Activated naive CD4-positive, alpha-beta T cell treated with anti-CD3 and anti-CD28 coated beads, Interleukin-2, amount 50 U/mL, for 16 hours (primary cell): ENCODE measurements at places on chromosomes 5 and 9.

GRCh38 chr5:34657988-34658387, 1.9 kb downstream of the RAI14 start:
- no peak for DNase-seq

GRCh38 chr5:159911349-159911748, 4.9 kb upstream of the ADRA1B start:
- no peak for DNase-seq

GRCh38 chr9:34612788-34613390, 992 bp upstream of the RPP25L start:
- DNase-seq: peak; percentile 66

DNA sequence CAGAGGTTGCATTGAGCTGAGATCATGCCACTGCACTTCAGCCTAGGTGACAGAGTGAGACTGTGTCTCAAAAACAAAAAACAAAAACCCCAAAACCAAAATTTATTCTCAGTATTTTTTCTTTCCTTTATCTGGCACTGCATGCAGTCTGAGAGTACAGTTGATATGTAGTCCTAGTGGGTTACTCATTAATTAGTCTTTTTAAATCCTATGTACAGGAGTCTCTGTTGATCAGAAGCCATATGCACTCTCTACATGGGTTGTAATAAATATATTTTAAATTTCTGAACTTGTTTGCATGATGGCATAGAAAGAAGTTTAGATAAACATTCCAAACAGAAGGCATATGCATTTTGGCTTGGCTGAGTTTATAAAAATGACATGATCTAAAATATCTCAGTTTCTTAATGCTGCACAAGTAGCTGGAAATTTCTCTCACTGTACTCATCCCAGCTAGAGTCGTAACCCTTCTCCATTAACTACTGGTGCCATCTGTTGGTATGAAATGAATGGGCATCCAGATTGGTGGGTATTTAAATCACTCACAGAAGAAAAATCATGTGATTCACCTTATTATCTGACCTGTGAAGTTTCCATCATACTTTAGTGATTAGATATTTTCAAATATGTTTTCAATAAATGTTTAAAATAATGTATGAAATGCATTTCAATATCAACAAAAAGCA, 284.8 kb downstream of the CTNND2 start:
- DNase-seq: no peak

DNA sequence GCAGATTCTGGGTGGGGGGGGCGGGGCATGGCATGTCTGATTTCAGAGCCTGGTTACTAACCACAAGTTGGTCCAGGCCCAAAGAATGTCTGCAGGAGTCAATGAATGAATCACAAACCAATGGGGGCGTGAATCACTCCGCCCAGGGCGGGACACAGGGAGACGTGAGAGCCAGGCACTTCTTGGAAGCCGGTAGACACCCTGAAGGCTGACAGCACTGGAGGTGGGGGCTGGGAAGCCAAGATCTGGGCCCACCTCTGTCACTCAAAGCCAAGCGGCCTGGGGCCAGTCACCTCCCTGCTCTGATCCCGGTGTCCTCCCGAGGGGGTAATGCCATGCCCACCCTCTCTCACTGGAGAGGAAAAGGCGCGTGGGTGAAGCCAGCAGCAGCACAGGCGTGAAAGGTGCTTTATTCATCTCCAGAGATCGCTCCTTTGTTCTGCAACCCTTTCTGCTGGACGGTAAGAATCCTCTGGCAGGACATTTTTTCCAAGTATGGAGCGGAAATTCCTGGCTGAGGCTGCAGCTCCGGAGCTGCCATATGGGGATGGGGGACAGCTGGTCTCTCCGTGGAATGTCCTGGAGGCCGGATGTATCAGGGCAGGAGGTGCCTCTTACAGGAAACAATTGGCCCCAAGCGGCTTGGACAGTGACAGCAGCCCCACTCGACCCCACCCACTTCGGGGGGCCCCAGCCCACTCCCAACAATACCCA, 85.0 kb downstream of the STK10 start:
- DNase-seq: no peak

- no peak for DNase-seq
These were observed 1020.4 kb upstream of the WWC1 start for GRCh38 chr5:167271081-167271480.

GRCh38 chr9:114378016-114378415, 9.8 kb downstream of the AKNA start:
- no peak for DNase-seq

GRCh38 chr9:17063535-17064135, 71.2 kb upstream of the CNTLN start:
- no peak for DNase-seq

DNA sequence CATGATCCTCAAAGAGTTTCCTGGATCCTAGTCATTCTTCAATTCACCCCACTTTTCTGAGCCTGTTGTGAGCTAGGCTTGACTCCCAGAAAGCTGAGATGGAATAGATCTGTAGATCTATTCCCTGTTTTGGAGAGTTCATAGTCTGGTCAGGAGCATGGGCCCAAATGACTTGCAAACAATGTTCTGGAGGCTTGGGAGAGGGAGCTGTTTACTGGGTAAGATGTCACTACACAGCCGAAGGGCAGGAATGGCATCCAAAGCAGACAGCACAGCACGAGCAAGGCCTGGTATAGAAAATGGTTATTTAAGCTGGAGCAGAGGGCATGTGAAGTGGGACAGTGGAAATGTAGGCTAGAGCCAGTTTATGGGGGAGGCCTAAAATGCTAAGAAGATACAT, 152.5 kb upstream of the ALDH1B1 start:
- no peak for DNase-seq

DNA sequence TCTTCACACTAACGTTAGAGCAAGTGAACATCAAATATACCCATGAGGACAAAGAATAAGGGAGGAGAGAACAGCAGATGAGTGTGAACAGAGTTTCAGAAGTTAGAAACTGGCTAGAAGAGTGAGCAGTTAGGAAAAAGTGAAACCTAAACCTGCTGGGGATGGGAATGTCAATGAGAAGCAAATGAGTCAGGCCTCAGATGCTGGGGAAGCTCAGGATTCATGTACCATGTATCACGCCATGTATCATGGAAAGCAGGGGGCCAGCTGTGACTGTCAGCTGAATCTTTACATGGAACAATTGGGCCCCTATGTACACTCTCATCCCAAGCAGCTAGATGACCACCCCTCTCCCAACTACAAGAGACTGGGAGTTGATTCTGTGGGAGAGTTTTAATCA, 16.2 kb downstream of the GDF9 start:
- DNase-seq: no peak

GRCh38 chr9:99114049-99114440, 9.1 kb downstream of the TGFBR1 start:
- DNase-seq: no peak

- no peak for DNase-seq
These were observed 19.9 kb downstream of the ABITRAM start for GRCh38 chr9:108953983-108954574.

DNA sequence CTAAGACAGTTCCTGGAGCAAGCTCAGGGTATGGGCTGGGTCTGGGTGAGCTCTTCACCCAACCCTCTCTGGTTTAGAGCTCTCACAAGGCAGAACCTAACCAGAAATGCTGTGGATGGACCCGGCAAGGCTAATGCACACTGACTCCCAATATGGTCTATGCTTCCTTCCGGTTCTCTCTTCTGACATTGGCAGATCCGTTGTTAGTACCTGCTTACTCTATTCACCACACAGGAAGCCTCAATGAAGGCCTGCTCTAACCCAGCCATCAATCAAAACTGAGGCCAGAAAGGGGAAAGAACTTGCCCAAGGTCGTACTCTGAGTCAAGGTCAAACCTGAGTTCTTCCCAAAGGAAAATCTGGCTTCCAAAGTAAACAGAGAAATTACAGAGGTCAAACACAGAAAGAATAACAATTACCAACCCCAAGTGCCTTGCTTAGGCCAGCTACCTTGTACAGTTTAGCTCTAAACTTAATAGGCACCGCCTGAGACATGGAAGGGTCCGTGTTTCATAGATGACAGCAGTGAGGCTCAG, 46.0 kb upstream of the AKNA start:
- DNase-seq: no peak

- no peak for DNase-seq
These were observed 500.7 kb downstream of the CETN3 start for GRCh38 chr5:89908876-89909275.

DNA sequence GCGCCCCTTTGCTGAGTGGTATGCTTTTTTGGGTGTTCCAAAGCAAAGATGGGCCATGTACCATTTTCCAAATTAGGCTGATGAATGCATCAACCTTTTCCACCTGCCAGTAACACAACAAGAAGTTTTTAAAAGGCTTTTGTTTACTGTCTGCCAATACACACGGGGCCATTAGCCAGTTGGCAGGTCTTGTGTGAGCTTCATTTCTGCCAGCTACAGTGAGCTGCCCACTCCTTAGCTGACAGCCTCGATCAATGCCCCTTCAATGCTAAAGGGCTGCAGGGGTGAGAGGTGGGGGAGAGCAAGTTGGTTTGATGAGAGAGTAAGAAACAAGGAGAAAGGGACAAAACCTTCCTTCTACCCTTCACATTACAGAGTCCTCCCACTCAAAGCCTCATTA, 128.7 kb downstream of the C5orf15 start:
- DNase-seq: no peak

DNA sequence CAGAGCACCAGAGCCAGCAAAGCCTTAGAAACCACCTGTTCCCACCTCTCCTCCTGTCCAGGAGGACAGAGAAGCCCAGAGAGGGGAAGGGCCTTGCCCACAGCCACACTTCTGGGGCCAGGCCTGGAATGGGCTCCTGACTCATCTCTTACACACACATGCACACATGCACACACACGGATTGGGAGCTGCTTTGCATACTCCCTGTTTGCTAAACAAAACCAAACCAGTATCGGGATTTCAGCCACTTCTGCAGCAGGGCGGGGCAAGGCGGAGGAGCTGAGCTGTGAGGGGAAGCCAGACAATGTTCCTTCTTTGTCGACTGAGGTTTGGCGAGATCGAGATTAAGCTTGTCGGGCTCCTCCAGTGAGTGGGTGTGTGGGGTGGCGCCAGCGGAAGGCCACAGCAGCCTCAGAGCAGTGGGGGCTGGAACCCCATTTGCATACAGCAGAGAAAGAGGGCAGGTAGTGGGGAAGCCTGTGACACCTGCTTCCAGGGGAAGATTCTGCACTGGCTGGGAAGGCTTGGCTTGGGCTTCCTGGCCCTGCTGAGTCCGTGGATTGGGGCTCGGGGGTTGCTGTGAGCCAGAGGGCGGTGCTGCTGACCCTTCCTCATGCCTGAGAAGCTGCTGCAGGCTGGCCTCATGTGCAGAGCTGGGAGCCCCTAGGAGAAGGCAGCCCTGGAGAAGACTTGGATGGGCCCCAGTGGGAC, 16.1 kb downstream of the GFI1B start:
- DNase-seq: no peak

DNA sequence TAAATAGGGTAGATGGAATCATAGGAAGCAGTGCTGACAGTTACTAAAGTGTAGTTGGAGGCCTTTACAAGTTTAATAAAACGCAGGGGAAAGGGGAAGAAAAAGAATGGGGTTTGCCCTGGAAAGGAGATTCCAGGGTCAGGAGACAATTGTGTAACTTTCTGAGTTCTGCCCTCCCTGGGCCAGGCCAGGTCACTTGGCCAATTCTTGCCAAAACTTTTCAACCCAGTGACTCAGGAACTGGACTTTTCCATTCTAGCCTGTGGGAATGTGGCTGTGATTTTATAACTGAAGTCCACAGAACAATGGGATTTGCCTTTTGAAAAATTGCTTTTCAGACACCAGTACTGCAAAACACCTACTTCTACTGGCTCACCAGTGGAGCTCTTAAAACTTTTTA, 289.8 kb upstream of the ANKRD55 start:
- DNase-seq: no peak

DNA sequence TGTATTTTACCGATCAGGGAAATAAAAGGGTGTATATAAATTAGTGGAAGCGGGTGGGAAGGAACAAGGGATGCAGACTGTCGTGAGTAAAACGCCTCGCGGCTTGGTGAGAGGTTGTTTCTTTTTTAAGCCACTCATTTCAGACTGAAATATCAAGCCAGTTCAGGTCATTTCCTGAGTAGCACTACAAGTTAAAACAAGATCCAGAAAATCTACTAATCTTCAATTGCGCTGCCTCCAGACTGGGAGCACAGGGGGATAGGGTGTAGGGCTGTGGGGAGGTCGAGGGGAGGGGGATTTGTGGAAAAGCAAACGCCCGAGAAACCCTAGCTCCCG, 140.8 kb downstream of the TSSK1B start:
- no peak for DNase-seq

DNA sequence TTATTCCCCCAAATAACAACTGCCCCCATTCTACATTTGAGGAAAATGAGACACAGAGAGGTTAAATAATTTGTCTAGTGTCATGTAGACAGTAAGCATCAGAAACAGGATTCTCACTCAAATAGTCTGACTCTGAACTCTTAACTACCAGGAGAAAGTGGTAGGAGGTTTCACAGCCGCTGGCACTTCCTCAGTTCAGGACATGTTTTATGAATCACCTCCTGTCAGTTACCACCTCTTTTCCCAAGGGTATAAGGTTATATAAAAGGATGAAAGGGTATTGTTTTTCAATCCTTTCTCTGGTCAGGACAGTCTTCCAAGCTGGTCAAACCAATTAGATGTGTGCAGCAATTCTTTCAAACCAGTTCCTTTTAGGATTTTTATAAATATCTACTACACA, 52.1 kb downstream of the TSSK1B start:
- DNase-seq: no peak
